Aorta (tissue), 5 donors: ENCODE measurements at places on chromosomes 16 and 17. TPM values are rescaled to one million over a fixed set of nuclear protein-coding genes. Genes with fewer than 3 reads are reported as not detected.
A peak's percentile ranks its signal among the peaks of the same experiment; 100 is the strongest.

DNA sequence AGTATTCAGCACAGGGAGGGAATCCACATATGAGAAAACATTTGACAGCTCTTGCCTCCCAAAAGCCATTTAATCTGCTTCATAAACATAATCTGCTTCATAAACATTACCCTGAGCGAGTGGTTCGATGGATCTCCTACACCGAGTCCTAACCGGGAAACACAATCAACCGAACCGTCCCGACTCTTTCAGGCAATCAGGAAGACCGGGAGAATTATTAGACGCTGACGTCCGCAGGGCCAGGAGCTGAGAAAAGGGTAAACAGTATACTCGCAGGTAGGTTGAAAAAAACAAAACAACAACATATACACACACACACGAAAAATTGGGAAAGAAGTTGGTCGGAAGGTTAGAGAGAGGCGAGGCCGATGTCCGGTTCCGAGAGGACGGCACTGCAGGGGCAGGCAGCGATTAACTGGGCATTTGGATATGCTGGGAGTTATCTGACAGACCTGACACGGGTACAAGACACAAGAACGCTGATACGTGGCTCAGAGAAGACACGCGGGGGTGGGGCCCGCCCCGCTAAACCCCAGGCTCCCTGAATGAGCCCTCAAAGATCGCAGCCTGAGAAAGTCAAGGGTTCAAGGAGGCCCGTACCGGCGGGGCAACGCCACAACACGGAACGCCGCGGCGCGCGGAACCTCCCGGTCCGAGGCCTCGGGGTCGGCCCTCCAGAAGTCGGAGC is 585 bp downstream of the AP1G1 start:
- DNase-seq = no peak

DNA sequence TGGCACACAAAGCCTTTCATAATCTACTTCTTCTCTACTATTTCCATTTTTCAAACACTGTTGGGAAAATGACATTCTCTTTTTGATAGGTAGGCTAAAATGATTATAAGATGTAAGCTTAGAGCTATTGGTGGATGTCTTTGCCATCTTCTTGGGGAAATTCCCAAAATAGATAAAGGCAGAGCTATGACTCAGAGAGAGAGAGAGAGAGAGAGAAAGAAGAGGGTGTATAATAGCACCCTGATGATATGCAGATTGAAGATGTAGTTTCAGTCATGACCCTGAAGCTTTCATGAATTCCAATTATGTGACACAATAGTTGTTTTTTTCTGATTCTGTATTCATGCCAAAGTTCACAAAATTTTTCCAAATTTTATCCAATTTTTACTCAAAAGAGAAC is 529.1 kb downstream of the HS3ST4 start:
- DNase-seq = no peak

DNA sequence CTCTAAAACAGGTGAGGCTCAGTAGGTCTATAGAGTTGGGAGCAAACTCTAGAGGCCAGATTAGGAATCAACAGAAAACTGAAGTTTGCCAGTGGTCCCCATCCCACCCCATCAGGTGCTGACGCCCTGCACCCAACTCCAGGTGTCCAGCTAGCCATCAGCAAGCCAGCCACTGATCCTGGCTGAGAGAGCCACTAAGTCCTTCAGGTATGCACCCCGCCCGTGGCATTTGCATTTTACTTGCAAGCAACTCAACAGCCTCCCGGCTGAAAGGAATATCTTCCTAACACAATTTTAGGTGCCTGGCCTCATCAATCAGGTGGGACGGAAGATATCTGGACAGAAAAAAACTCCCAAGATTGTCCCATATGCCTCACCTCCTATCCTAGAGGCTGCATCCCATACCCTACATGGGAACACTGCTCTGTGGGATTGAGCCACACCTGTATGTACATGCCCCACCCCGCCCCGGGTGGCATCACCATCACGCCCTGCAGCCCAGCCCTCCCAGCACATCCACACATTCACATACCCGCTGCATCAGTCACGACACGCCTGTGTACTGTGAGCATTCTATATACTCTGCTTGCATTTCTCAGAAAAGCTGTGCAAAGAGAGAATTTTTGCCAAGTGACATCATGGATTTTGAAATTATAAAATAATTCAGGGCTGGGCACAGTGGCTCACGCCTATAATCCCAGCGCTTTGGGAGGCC is 8.3 kb downstream of the OTOP3 start:
- DNase-seq = no peak

- DNase-seq = no peak
These were observed 1.6 kb downstream of the PSMB10 start for GRCh38 chr16:67935101-67935401.

DNA sequence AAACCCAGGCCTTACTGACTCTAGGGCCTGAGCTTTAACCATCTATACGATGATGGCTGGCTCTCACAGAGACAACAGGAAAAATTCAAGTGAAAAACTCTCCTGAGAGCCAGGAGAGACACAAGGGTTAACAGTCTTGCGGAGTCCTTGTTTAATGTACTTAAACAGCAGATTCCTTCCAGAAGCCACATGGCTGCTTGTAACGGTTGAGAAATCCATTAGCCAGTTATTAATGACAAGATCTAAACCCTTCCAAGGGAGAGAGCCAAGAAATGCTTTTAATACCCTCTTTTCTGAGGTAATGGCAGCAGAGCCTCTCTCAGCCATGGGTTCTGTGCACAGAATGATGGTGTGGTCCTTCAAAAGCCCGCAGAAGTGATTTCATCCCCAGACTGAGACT is 5.2 kb upstream of the ALDOA start:
- no peak for DNase-seq

- DNase-seq = no peak
These were observed 14.5 kb downstream of the KANSL1 start for GRCh38 chr17:46178550-46179214.

- DNase-seq = peak; percentile 86
These were observed 64.1 kb downstream of the TIMM22 start for GRCh38 chr17:1060991-1061390.

GRCh38 chr17:60426596-60426995 is 4.3 kb downstream of the CHCT1 start:
- no peak for DNase-seq

DNA sequence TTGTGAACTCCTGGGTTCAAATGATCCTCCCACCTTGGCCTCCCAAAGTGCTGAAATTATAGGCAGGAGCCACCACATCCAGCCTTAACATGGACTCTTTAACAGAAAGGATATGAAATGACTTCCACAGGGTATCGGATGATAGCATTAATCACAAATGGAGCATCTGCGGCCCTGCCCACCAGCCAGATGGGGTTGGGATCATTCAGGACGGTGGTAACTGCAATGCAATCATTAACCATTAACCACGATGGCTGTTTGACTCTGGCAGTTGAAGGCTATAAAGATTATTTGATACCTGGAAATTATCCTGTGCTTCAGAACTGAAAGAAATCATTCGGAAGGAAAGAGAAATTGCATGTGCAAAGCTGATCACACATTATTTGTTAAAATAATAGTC is 5.3 kb upstream of the CHST5 start:
- DNase-seq = no peak

GRCh38 chr17:40348562-40349476 is 15.7 kb downstream of the GJD3 start:
- DNase-seq = no peak

- no peak for DNase-seq
These were observed 83.4 kb downstream of the LYRM1 start for GRCh38 chr16:20984019-20984418.

DNA sequence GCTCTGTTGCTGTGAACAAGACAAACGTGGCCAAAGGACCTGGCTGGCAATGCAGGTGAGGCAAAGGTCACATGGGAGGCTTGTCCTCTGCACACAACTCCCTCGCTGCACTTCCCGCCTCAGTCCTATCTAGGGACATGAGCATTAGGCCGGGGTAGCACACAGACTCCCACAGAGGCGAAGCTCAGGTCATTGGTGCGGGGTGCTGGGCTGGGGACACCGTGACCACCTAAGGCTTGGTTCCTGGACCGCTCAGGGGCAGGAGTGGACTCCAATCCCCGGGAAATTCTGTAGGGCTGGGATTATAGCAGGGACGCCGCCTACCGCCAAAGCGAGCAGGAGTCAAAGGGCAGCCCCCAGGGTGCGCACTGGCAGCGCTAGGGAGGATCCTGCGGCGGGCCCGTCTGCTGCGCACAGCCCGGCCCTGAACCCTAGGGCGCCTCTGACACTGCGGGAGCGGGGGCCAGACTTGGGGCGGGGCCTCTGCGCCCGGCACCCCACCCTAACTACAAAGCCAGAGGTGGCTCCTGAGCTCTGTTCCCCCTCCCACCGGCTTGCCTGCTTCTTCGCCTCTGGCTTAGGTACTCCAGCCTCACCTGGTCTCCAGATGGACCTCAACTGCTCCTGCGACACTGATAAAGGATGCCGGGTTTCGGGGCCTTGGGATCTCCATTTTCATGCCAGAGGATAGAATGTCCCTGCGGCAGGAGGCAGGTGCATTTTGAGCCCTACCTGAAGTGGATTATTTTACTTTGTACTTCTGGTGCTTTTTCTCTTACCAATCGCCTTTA is 3.9 kb upstream of the MT1B start:
- no peak for DNase-seq

DNA sequence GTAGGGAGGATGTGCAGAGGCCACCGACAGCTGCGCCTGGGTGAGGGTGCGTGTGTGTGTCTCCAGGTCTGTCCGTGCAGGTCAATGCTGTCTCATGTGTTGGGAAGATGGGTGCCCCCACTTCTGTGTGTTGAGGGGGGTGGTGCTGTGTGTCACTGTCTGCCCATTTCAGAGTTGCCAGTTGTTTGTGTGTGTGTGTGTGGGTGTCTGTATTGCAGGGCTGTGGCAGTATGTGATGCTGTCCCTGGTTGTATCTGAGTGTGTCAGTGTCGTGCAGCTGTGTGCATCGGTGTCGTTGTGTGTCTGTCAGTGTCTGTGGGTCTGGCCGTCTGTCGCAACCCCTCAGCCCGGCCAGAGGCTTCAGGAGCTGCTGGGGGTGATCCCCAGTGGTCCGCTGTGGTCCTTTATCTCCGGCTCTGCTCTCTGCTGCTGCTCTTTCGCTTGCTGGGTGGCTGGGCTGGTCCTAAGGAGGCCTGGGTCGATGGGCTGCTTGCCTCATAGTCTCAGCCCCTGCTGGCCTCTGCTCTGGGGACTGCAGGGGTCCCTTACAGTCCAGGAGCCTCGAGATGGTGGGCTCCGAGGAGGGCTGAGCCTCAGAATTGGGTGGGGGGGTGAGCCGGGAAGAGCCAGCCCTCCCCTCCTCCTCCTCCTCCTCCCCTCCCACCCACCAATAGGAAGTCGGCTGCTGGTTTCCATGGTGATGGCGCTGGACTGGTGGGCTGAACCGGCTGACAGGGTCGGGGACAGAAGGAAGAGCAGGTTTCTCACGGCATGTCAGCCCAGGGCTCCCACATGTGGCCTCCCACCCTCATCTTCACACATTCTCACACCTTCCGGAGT is at the start of gene TSPOAP1:
Gene TSPOAP1 (minus strand): TSS at position 601 of the 840 bp plus-strand sequence. CDS start 875 bp downstream, outside the sequence.
- peak; percentile 79 for DNase-seq

- no peak for DNase-seq
These were observed 57.3 kb upstream of the AMZ2 start for GRCh38 chr17:68190495-68190894.

DNA sequence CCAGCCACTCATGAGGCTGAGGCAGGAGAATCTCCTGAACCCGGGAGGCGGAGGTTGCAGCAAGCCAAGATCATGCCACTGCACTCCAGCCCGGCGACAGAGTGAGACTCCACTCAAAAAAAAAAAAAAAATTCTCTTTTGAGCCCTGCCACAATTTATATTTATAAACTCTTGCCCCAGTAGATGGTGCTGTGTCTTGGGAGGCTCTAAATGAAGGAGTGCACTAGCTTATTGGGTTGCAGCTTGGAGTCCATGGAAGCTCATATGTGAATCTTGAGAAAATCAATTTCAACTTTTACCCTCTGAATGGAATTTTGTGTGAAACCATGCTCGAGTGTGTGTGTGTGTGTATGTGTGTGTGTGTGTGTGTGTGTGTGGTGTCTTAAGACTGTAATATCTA is 420.1 kb downstream of the HS3ST4 start:
- no peak for DNase-seq

DNA sequence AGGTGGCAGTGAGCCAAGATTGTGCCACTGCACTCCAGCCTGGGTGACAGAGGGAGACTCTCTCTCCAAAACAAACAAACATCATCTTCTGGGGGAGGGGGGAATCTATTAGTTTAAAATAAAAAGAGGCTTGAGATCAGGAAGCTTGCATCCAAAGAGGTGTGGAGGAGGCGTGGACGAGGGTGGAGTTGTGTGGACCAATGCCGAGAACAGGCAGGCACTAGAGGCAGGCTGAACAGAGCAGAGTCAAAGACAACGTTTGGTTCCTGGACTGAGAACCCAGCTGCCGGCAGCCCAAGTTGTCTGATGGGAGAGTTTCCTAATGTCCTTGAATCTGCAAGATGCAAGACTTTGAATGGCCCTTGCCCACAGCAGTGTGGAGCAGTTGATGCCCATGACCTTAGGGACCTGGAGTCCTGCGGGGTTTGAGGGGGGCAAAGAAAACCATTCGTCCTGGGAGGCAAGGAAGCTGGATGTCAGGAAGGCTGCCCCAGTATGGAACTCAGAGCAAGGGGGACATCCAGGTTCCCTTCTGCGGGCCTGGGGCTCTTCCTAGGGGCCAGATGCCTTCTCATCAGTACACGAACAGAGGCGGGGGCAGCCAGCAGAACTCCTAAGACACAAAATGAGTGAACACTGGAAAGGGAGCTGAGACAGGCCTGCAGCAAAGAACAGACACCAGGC is 9.2 kb downstream of the TBC1D16 start:
- DNase-seq = no peak

GRCh38 chr17:28041844-28042656 is 427 bp upstream of the NLK start:
- DNase-seq = no peak

- DNase-seq = no peak
These were observed 184.1 kb upstream of the ZFHX3 start for GRCh38 chr16:73231944-73232554.

LPCAT2 gene
- total RNA-seq = 36.6 TPM

C16orf87 gene
- 8.8 TPM for total RNA-seq
